Calu3 (cell line): ENCODE measurements at places on chromosomes 13 and 19. TPM values are rescaled to one million over a fixed set of nuclear protein-coding genes. Genes with fewer than 3 reads are reported as not detected.

DNA sequence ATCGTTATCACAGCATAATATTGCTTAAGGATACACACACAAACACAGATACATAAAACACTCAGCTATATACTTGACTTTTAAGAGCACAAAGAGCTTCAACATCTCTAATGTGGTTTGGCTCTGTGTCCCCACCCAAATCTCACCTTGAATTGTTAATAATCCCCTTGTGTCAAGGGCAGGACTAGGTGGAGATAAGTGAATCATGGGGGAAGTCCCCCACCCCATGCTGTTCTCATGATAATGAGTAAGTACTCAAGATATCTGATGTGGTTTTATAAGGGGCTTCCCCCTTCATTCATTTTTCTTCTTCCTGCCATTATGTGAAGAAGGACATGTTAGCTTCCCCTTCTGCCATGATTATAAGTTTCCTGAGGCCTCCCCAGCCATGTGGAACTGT, 481.4 kb downstream of the PCDH9 start:
- no peaks in the 10 kb centered on the region for H3K4me1 ChIP-seq
- no peak overlapping the region for H3K27ac ChIP-seq
- H3K36me3 ChIP-seq = no peaks in the 10 kb centered on the region
- no peak overlapping the region for H3K4me3 ChIP-seq
- H3K27me3 ChIP-seq = no peaks in the 10 kb centered on the region
- no peak for DNase-seq

GRCh38 chr19:19443902-19444680, 38.6 kb downstream of the GATAD2A start:
- no peaks in the 10 kb centered on the region for H3K36me3 ChIP-seq
- H3K4me1 ChIP-seq = peaks cover 21% of the 10 kb centered on the region
- H3K27ac ChIP-seq = no peak overlapping the region

DNA sequence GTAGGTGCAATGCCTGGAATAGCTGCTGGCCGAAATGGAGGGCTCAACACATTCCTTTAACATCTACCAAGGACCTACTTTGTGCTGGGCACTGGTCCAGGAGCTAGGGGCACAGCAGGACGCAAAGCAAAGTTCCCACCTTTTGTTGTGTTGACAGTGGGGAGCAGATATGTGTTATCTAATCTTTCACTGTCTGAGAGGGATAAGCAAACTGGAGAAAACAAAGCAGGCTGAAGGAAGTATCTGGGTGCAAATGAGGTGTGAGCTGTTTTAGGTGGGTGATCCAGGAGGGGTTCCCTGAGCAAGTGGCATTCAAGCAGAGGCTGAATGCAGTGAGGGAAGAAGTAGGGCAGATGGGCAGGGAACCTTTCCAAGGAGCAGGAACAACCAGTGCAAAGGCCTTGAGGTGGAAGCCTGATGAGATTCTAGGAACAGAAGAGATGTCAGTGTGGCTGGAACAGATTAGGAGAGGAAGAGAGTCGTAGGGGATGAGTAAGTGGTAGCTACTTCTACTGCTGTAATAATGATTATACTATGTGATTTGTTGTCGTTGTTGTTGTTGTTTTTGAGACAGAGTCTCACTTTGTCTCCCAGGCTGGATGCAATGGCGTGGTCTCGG, 2.2 kb upstream of the PLAUR start:
- peak; percentile 32 for DNase-seq
- H3K27me3 ChIP-seq = no peaks in the 10 kb centered on the region
- peaks cover 38% of the 10 kb centered on the region for H3K4me1 ChIP-seq
- H3K27ac ChIP-seq = peak overlapping the region; percentile 42
- H3K4me3 ChIP-seq = peak overlapping the region; percentile 11

GRCh38 chr13:19782049-19782726, 557 bp downstream of the PSPC1 start:
- no peaks in the 10 kb centered on the region for H3K27me3 ChIP-seq
- H3K36me3 ChIP-seq = peaks cover 19% of the 10 kb centered on the region
- H3K4me3 ChIP-seq = peak overlapping the region; percentile 79
- H3K27ac ChIP-seq = peak overlapping the region; percentile 95

DNA sequence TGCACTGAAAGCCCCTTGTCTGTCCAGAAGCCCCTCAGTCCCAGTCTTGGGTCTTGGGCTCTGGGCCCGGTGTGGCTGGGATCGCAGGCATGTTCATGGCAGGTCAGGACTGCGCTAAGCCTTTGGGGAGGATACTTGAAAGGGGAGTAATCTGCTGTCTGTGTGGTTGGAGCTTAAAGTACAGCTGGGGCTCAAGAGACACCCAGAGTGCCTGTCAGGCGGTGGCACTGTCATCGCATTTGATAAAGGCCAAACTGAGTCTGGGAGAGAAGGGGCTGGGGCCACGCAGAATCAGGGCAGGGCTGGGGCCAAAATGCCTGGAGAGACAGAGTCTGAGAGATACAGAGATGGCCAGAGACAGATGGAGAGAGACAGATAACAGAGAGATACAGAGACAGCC, 4.2 kb upstream of the CILP2 start:
- peaks cover 10% of the 10 kb centered on the region for H3K4me1 ChIP-seq
- H3K27ac ChIP-seq = peak overlapping the region; percentile 13
- no peak overlapping the region for H3K4me3 ChIP-seq
- peaks cover 8% of the 10 kb centered on the region for H3K27me3 ChIP-seq
- DNase-seq = no peak
- H3K36me3 ChIP-seq = peaks cover 31% of the 10 kb centered on the region

- no peaks in the 10 kb centered on the region for H3K4me1 ChIP-seq
- no peak overlapping the region for H3K4me3 ChIP-seq
- peaks cover 3% of the 10 kb centered on the region for H3K36me3 ChIP-seq
- H3K27me3 ChIP-seq = no peaks in the 10 kb centered on the region
These were observed 281.3 kb downstream of the KLF5 start for GRCh38 chr13:73340069-73340468.

DNA sequence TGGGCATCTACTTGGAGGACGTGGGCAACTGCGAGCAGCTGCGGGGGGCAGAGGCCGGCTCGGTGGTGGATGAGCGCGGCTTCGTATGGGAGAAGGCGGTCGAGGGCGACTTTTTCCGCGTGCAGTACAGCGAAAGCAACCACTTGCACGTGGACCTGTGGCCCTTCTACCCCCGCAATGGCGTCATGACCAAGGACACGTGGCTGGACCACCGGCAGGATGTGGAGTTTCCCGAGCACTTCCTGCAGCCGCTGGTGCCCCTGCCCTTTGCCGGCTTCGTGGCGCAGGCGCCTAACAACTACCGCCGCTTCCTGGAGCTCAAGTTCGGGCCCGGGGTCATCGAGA, 10.3 kb upstream of the STRN4 start:
- no peak overlapping the region for H3K27ac ChIP-seq
- H3K4me3 ChIP-seq = no peak overlapping the region
- no peak for DNase-seq

DNA sequence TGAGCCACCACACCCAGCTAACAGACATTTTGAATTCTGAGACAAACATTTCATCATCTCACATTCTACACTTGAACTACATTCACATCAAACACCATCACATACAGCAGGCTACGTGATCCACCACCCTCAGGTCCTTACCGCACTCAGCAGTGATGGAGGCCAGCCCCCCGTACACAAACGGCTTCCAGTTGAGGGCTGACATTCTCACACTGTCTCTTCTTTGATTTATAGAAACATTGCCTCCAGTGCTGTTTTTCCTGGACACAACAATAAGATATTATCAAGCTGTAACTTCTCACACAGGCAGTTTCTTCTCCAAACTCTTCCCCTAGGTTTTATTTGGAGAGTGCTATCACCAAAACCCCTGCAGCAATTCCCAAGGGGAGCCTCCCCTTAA, 7.0 kb downstream of the SLC25A30 start:
- peaks cover 16% of the 10 kb centered on the region for H3K4me1 ChIP-seq
- no peak overlapping the region for H3K4me3 ChIP-seq
- H3K36me3 ChIP-seq = peaks cover 27% of the 10 kb centered on the region
- no peak for DNase-seq

DNA sequence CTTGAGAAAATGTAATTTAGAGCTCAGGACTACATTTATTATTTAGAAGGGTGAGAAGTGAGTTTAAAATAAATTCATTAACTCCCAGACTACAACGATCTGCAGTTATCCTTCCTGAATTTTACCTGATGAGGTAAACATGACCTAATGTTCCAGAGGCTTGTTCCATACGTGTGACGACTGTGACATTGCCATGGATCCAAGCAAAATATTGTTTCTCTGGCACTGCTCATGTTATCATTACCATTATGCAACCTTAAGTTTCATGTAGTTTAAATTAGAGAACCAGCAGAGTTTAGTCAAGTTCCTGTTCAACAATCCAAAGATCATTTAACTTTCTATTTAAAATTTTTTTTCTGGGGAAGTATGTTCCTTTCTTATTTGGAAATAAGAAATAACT, 279.6 kb downstream of the KLF5 start:
- no peak for DNase-seq
- no peak overlapping the region for H3K4me3 ChIP-seq
- no peaks in the 10 kb centered on the region for H3K27me3 ChIP-seq
- peak overlapping the region; percentile 44 for H3K27ac ChIP-seq
- H3K36me3 ChIP-seq = peaks cover 4% of the 10 kb centered on the region

- H3K27ac ChIP-seq = no peak overlapping the region
- DNase-seq = no peak
These were observed 25.5 kb upstream of the DGKH start for GRCh38 chr13:42022796-42023493.

DNA sequence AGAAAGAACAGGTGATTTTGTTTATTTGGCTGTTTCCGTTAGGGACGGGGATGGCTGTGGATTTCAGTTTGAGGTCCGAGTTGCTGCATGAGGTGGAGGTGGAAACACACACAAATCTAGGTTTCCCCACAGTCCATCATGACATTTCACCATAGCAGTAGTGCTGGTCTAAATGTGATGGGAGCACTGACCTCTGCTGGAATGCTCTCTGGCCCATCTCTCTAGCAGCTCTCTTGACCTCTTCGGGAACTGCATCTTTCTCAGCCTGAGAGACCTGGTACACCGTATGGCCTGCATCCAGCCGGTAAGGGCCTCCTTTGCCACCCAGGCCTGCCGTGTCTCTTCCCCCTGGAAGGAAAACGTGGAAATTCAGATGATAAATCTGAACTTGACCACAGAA, 154.0 kb downstream of the RGCC start:
- DNase-seq = no peak
- no peak overlapping the region for H3K4me3 ChIP-seq
- no peaks in the 10 kb centered on the region for H3K27me3 ChIP-seq
- peaks cover 9% of the 10 kb centered on the region for H3K36me3 ChIP-seq
- H3K27ac ChIP-seq = peak overlapping the region; percentile 11

DNA sequence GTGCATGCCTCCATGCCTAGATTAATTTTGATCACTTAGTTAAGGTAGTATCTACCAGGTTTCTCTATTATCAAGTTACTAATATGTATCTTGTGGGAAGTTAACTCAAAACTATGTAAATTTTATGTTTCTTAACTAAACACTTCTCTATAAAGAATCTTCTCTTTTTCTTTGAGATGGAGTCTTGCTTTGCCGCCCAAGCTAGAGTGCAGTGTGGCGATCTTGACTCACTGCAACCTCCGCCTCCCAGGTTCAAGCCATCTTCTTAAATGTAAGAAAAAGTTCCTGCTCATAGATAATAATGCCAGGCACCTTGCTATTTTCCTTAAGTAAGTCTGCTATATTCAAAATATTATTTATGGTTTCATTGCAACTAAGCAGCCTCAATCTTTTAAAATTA, 58.4 kb downstream of the ELF1 start:
- no peak overlapping the region for H3K27ac ChIP-seq
- peaks cover 28% of the 10 kb centered on the region for H3K36me3 ChIP-seq
- no peak overlapping the region for H3K4me3 ChIP-seq
- no peaks in the 10 kb centered on the region for H3K27me3 ChIP-seq
- DNase-seq = no peak

KIR2DL4 gene
- not detected in 2 replicates for total RNA-seq

ZNF490 gene
- total RNA-seq = 5.4 and 6.3 TPM in 2 replicates

RFPL4A gene
- not detected in 2 replicates for total RNA-seq

TOMM40 gene
- 152 and 162 TPM in 2 replicates for total RNA-seq

ICAM5 gene
- total RNA-seq = 0.61 and 1.3 TPM in 2 replicates

PTPRH gene
- 34.6 and 43.2 TPM in 2 replicates for total RNA-seq

ZIM2 gene
- not detected in 2 replicates for total RNA-seq
